ENCODE measurements at places on chromosomes 6 and 20.
A peak's percentile ranks its signal among the peaks of the same experiment; 100 is the strongest.

DNA sequence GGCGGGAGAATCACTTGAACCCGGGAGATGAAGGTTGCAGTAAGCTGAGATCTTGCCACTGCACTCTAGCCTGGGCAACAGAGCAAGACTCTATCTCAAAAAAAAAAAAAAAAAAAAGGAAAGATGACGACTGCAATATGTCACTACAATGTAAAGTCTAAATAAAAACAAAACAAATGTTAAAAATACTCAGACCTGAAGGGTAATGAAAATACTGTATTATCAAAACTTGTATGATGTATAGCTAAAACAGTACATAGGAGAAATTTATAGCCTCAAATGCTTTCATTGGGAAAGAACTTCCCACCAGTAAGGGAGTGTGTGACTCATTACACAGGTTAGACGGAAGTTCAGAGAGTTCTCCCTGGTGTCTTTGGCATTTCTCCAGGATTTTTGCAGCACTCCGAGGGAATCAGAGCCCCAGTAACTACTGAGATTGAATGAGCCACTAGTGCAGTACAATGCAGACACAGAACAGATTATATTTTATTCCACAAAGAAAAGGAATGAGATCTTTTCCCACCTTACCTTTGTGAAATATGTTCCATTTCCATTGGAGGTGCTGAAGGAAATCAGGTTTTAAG lies 12.5 kb upstream of the RALGAPB start:
- DNase-seq = no peak

GRCh38 chr6:80528115-80528514 lies 421.6 kb downstream of the BCKDHB start:
- no peak for DNase-seq

GRCh38 chr6:111573892-111574797 lies 31.5 kb downstream of the TRAF3IP2 start:
- DNase-seq = no peak

DNA sequence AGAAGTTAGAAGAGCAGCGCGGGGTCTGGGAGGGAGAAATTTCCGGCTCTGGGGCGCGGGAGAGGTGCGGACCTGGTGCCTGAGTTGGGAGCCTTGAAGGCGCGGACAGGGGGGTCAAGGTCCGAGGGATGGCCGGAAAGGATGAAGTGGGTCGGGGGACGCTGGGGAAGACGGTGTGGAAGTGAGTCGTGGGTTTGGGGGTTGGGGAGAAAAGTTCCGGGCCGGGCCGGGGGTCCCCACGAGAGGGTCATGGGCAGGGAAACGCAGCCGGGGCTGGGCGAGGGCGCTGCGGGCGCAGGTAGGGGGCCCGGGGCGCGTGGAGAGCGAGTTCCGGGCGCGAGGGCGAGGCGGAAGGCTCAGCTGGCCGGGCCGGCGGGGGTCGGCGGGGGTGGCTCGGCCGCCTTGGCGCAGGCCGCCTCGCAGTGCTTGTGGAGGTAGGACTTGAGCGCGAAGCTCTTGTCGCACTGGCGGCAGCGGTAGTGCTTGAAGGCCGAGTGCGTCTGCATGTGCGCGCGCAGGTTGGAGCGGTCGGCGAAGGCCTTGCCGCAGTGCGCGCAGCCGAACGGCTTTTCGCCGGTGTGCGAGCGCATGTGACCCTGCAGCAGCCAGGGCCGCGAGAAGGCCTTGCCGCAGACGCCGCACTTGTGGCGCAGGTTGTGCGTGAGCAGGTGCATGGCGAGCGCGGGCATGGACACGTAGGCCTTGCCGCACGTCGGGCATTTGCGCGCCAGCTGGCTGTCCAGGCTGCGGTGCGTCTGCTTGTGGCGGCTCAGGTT lies 10.5 kb upstream of the SRXN1 start:
- no peak for DNase-seq

DNA sequence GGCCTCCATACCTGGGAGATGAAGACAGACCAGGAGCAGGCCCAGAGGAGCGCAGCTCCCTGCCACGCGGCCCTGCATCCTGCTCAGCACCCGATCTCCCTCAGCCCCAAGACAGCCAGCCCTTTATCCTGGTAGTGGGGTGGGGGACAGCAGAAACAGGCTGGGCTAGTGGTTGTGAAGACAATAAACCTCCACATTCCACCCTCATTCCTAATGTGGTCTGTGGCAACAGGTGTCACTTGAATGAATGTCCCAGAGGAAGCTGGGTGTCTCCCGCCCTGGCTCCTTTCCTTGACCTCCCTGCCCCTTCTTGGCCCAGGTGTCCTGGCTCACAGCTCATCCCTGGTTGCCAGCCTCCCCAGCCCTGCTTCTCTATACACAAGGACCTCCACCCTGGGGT lies at the start of gene C6orf15:
TSS of gene C6orf15 (minus strand) at position 98 of the 400 bp plus-strand sequence. CDS start at position 78, 20 bp downstream.
- DNase-seq = no peak

DNA sequence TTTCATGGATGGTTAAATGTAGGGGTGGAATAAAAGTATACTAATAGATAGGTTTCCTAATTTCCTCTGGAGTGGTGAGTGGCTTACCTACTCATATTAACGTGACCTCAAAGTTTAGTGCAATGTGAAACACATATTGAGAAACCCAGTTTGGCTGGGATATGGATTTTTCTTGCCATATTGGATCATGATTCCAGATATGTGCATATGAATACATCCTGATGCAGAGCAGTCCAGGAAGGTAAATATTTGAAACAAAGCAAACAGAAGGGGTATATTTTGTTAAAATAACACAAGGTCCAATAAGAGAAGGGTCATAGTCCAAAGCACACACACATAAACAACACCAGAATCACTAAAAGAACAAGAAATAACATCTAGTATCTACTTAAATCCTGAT lies 608.1 kb downstream of the PKHD1 start:
- DNase-seq = no peak

DNA sequence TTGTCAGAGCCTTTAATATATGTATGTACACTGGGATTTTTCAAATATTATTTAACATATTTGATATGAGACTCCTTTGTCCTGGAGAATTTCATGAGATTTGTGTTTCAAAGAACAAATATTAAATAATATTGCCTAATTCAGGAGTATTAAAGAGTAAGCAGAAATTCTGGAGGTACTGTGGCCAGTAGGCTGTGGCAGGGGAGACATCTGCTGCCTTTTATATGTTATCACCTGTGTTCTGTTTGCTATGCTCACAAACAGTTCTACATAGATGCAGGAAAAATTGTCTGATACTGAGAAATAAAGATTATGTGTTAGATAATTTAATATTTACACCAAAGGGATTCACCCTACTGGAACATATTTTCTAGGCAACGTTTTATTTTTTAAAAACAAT lies 395.4 kb upstream of the SLC35B3 start:
- no peak for DNase-seq

GRCh38 chr20:324177-325044 lies 941 bp upstream of the SOX12 start:
- DNase-seq = peak; percentile 75

DNA sequence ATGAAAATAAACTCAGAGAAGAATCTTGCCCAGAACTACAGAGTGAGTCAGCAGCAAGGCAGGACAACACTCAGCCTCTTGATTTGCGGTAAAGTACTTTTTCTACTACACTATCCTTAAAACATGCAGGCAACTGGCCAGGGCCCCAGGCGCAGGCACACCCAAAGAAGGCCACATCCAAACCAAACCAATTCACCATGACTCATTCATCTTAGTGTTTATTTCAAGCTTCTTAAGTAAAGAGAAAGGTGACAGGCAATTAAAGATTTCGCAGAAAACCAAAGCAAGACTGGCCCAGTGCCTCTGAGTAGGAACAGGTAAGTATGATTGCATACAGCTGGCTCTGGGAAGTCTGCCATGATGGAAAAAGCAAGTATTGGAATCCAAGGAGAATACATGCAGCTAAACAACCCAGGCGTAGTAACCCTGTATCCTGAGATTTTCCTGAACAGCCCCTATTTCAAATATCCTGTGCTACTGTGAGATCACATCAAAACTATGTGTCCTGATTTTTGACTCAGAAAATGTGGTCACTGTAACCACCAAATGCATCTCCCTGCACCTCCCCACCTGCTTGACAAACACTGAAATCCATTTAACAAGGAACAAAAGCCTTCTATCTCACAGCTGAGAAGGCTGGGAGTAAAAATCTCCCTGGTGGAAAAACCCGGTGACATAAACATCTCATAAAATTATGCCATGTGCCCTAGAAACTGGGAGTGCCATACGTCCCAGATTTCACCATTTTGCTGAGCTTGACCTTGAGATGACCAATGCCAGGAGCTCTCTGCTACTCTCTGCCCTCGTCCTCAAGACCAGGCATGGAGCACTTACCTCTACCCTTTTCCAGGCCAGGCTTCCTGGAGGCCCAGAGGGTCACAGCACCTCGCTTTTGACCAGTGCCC lies 12.4 kb downstream of the WFDC3 start:
- no peak for DNase-seq

GRCh38 chr6:24918641-24919055 lies 17.1 kb downstream of the RIPOR2 start:
- DNase-seq = no peak

DNA sequence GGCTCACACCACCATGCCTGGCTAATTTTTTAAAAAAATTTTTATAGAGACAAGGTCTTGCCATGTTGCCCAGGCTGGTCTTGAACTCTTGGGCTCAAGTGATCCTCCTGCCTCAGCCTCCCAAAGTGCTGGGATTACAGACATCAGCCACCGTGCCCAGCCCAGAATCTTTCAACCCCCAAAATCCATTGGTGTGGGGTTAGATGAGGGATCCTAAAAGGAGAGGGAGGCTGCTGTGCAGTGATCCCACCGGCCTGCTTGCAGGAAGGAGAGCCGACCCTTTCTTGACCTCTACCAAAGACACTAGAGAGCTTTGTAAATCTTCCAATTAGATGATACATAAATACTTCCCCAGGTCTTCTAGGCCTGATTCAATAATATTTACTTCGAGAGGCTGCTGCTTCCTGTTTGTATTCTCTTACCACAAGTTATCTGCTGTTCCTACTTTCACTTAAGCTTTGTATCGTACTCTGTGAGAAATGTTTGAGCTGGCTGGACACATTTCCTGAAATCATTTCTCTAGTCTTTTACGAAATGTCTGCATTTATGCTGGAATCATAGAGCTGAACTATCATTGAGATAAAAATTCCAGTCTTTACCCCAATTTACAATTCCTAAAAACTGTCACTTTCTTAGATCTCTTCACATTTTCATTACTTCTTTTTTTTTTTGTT lies 49.3 kb upstream of the IER3 start:
- no peak for DNase-seq

GRCh38 chr20:4730780-4731179 lies 9.1 kb downstream of the PRND start:
- no peak for DNase-seq

DNA sequence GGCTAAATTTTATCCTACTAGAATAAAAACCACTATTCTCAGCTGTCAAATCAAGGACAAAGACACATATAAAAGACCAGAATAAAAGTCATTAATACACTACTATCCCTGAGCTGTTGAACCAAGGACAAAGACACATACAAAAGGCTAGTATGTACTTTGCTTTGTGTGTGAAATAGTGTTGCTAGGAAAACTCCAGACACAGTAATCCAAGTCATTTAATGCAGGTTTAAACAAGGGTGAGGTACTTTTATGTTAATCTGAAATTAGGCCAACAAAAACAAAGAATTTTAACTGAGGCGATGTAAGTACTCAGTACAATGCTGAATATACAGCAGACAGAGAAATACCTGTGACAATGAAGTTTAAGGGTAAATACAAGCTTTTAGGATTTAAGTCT lies 18.9 kb downstream of the GCLC start:
- no peak for DNase-seq

- DNase-seq = no peak
Measured at GRCh38 chr6:24766680-24767462, 7.9 kb upstream of the GMNN start.

GRCh38 chr6:130843575-130844320 lies 16.5 kb downstream of the SMLR1 start:
- DNase-seq = no peak

- no peak for DNase-seq
Measured at GRCh38 chr6:151044465-151045441, 179.3 kb downstream of the MTHFD1L start.
